ENCODE measurements at places on chromosomes 3 and 15.
A peak's percentile ranks its signal among the peaks of the same experiment; 100 is the strongest.

- no peak for DNase-seq
These were observed 896.0 kb downstream of the MCTP2 start for GRCh38 chr15:95127356-95127755.

GRCh38 chr3:152564459-152564858 is 270.5 kb upstream of the P2RY1 start:
- no peak for DNase-seq

DNA sequence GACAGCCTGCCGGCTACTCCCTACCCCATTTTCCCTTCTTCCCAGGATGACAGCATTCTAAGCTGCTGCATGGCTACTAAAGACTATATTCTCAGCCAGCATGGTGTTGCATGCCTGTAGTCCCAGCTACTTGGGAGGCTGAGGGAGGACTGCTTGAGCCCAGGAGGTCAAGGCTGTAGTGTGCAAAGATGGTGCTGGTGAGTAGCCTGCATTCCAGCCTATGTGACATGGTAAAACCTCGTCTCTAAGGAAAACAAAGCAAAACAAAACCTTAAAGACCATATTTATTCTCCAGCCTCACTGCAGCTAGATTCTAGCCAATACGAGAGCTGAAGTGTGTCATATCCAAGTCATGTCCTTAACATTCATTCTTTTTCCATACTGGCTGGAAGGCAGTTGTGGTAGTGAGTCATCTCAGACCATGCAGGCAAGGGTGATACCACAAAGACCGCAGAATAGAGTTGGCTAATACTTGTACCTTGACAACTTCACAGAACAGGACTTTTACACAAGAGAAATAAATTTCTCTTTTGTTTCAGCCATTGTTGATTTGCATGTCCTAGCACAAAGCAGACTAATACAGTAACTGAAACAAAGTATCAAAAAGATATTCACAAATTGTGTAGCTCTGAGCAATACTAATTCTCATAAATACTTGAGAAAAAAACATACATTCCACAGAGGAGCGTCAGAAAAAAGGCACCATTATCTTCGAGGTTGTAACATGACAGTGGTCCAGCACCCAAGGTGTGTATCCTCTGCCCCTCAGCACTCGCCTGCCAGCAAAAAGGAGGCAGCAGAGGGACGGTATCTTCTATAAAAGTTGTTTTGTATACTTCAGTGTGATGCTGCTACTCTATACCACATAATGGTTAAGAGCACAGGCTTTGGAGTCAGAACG is 14.8 kb downstream of the PBRM1 start:
- no peak for DNase-seq

- no peak for DNase-seq
These were observed 21.8 kb upstream of the ANKRD28 start for GRCh38 chr3:15819576-15819975.

DNA sequence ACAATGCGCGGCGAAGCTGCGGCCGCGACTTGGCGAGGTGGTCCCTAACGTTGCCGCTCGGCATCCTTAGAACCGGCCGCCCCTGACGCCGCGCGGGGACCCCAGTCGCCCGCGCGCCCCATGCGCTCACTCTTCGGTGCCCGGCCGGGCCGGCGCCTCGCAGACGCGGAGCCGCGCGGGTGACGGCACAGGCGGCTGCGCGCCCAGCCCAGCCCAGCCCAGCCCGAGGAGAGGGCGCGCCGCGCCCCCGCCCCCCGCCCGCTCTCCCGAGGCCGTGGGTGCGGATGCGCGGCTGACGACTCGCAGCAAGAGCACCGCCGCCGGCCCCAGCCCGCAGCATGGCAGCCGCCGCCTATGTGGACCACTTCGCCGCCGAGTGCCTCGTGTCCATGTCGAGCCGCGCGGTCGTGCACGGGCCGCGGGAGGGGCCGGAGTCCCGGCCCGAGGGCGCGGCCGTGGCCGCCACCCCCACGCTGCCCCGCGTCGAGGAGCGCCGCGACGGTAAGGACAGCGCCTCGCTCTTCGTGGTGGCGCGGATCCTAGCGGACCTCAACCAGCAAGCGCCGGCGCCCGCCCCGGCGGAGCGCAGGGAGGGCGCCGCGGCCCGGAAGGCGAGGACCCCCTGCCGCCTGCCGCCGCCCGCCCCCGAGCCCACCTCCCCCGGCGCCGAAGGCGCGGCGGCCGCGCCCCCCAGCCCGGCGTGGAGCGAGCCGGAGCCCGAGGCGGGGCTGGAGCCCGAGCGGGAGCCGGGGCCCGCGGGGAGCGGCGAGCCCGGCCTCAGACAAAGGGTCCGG is 437 bp downstream of the KLF13 start:
- DNase-seq, result no peak

DNA sequence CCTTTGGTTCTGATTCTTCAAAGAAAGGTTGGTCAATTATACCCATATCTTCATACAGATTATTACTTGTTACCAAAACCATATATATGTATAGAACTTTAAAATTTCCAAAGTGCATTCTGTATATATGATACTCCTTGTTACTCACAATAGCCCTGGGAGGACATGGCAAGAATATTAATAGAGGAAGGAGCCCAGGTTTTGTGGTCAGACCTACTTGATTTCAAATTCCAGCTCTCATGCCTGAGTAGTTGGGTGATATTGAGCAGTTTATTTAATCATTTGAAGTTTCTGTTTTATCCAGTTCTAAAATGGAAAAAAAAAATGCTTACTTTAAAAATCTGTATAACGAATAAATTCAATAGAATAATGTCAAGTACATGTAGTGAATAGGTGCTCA is 2.5 kb downstream of the IL1RAP start:
- DNase-seq, result no peak

DNA sequence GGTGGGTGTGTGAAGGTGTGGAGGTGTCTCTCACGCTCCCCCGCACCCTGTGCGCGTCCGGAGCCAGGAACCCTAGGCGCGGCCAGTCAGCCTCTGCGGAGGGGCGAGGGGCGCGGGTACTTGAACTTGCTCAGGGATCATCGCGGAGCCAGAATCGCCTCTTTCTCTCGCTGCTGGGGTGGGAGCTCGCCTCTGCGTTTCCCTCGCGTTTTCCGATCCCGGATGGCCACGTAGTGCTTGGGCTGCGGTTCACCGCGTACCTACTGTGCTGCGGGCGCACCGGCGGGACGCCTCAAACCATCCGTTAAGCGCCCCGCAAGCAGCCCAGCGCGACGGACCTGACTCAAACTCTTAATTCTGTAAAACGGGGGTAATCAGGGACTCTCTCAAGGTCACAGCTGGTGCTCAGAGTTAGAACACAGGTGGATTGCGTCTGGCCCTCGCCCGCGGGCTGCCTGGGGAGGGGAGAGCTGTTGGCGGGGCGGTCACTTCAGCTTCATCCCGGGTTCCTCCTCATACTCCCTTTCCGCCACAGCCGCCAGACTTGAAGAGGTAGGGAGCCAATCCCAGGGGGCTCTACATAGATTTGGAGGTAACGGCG is 686 bp downstream of the MYRIP start:
- no peak for DNase-seq

GRCh38 chr3:23390446-23390845 is 187.3 kb downstream of the UBE2E2 start:
- no peak for DNase-seq

DNA sequence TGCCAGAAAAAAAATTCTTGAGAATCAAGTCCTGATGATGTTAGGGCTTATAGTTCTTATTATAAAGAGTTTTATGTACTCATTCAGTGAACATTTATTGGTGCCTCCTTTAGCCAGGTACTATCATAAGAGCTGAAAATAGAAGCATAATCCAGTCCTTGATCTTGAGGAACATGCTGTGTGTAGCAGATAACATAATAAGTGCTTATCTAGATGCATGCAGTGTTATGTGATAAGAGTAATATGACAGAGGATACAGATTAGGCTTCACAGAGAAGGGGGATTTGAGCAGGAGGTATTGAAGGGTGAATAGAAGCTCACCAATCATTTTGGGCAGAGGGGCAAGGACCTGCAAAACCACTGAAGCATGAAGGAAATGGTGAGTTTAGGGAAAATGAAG is 1.1 kb downstream of the CCR2 start:
- DNase-seq, result no peak

GRCh38 chr3:72247645-72248388 is 462.9 kb upstream of the PROK2 start:
- DNase-seq, result peak; percentile 33

GRCh38 chr15:63402498-63403253 is 21.0 kb upstream of the CA12 start:
- DNase-seq, result no peak

- DNase-seq, result no peak
These were observed 2.9 kb downstream of the PHGR1 start for GRCh38 chr15:40353697-40354096.

GRCh38 chr3:48403533-48404439 is 26.1 kb downstream of the PLXNB1 start:
- DNase-seq, result no peak

DNA sequence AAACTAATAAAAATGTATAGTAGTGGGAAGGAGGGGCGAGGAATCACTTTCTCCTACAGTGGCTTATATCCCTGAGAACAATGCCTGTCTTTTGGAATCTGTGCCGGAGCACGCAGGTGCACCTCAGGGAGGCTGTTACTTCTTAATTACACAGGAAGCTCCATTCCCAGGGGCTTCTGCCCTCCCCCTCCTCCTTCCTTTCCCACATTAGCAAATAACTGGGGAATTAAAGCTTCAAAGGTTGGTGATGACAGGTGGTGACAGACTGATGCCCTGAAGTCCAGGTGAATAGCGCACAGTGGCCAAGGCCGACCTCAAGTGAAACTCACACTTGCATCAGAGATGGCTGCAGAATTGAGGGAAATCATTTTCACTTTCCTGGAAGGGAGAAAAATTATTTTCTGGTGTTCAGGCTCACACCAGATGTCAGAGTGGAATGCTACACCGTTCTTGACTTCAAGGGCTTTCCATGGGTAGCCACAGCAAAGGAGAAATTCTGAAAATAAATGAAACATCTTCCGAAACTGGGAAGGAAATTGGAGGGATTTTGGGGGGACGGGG is 3.7 kb downstream of the GRAMD2A start:
- no peak for DNase-seq

GRCh38 chr15:32723171-32723948 is 5.6 kb downstream of the GREM1 start:
- no peak for DNase-seq

- DNase-seq, result no peak
These were observed 14.6 kb downstream of the NUDT16 start for GRCh38 chr3:131396170-131396569.

GRCh38 chr3:184284696-184285095 is 8.9 kb downstream of the ECE2 start:
- DNase-seq, result peak; percentile 7

- DNase-seq, result no peak
These were observed 890.7 kb upstream of the EPHA6 start for GRCh38 chr3:95923496-95924210.

DNA sequence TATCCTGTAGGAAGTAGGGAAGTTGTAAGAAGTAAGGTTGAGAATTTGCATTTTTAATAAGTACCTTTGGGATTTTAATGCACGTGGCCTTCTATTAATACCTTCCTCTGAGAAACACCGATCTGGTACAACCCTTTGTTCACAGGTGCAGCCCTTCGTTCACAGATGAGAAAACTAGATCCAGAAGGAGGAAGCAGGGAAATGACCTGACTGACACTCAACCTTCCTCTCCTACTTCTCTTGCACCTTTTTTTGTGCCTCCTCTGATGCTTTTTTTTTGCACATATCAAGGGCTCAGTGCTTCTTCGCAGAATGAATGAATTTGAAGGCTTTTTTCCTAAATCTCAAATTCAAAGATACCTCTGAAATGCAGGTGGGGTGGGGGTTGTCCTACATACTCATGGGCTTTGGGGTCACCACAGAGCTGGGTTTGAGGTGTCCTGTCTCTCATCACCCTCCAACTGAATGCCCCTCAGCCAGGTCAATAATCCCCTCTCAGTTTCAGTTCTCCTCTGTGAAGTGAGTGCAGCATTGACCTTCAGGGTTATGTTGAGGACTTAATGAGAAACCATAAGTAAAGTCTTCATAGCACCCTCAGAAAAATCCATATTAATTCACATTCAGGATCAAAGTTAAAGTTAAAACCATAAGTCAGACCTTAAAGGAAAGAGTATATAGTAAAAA is 161.5 kb upstream of the CTNNB1 start:
- no peak for DNase-seq

DNA sequence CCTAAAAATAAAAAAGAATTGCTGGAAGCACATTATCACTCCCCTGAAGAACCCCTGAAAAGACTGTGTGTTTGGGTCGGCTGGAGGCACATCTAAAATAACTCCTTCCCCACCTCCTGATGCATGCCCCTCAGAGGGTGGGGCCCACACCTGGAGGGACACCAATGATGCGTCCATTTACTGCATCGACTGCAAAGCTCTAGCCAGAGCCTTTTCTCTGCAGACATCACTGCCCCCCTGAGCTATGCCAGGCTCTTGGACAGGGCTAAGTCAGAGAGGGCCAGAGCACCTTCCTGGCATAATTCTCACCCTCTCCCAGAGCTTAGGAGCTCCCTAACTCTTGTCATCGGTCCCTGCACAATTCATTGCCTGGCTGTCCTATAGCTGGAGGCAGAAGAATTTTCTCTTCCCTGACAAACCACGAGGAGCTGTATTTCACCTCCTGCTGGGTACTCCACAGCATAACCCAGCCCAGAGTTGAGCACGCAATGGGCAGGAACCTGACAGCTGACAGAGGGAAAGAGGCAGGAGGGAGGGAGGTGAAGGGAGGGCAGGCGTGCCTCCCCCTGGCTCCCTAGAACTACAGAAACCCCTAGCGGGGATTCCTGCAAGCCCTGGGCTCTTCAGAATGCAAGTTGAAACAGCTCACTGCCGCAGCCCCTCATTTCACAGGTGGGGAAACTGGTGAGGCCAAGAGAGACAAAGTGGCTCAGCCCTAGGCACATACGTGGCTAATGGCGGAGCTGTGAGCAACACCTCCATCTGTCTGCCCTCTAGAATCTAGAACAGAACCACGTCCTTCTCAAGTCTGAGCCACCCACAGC is 46.6 kb downstream of the XXYLT1 start:
- no peak for DNase-seq

DNA sequence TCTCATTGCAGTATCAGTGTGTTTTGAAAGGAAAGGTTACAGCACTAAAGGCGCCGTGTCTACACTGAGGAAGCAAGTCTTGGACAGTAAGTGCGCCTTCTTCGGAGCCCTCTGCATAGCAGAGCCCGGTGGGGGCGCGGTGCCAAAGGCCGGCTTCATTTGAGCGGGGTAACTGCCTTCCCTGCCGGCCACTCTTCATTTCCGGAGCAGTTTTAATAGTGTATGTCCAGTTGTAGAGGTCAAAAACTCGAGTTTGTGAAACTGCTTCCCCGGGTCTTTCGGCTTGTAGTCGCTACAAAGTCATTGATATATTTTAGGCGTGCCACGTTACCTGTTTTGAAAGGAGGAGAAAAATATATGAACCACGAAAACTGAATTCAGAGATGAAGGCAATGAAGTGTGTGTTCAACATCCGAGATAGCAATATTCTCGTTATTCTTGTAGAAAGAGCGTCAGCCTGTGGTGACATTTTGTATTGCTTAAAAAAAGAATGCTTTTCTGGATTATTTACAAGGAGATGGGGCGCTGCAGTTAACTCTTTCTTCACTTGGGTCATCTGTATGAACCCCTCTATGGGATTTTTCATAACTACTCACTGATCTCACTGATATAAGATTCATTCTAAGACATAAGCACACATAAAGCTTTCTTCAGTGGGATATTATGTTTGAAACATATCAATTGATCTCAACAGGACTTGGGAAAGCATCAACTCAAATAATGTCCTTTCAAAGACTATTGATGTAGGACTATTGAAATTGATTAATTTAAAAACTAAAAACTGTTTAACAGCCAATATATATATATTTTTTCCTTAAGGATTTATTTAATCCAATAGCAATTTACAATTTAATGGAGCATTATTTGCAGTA is 3.0 kb downstream of the ALCAM start:
- DNase-seq, result peak; percentile 76

- peak; percentile 34 for DNase-seq
These were observed 17.2 kb downstream of the TNFAIP8L3 start for GRCh38 chr15:51077221-51078153.

GRCh38 chr3:48716508-48716981 is 476 bp downstream of the IP6K2 start:
- DNase-seq, result no peak

All from C1 segment of cervical spinal cord (tissue), 14 donors.